Activated naive CD4-positive, alpha-beta T cell treated with Interleukin-2 at 50 U/mL for 16 hours (primary cell): ENCODE measurements at places on chromosomes 11 and 22.

- DNase-seq: no peak
Observed at GRCh38 chr22:43555561-43556515, 144.0 kb downstream of the MPPED1 start.

- DNase-seq: peak; percentile 22
Observed at GRCh38 chr11:62108017-62108750, 15.6 kb upstream of the INCENP start.

DNA sequence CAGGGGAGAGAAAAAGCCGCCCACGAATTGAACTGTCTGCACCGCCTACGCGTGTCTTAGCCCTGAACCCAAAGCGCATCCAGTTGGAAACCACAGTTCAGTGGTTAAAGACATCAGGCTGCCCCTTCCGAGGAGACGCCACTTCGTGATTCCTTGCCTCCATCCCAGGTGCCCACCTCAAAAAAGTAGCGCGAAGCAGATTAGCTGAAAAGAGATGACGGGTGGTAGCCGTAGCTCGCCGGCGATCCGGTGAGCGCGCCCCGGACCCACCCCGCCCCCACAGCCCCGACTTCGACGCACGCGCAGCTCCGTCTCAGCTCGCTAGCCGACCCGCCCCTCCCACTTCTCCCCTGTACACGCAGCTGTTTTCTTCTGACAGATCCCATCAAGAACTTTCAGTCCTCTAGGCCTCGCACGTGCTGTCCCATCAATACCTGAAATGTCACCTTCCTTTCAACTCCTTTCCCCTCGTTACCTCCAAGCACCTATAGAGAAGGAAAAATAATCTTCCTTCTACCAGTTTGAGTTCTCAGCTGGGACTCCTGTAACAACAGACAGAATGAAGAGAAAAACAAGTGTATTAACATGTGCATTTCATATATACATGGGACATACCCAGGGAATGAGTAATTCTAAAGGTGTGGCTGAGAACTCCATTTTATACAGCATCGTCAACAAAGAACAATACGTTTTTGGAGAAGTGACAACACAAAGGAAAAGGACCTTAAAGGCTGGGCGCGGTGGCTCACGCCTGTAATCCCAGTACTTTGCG, 49.5 kb downstream of the OR4D9 start:
- peak; percentile 80 for DNase-seq

- DNase-seq: no peak
Observed at GRCh38 chr22:47315862-47316419, 553.5 kb downstream of the TBC1D22A start.

DNA sequence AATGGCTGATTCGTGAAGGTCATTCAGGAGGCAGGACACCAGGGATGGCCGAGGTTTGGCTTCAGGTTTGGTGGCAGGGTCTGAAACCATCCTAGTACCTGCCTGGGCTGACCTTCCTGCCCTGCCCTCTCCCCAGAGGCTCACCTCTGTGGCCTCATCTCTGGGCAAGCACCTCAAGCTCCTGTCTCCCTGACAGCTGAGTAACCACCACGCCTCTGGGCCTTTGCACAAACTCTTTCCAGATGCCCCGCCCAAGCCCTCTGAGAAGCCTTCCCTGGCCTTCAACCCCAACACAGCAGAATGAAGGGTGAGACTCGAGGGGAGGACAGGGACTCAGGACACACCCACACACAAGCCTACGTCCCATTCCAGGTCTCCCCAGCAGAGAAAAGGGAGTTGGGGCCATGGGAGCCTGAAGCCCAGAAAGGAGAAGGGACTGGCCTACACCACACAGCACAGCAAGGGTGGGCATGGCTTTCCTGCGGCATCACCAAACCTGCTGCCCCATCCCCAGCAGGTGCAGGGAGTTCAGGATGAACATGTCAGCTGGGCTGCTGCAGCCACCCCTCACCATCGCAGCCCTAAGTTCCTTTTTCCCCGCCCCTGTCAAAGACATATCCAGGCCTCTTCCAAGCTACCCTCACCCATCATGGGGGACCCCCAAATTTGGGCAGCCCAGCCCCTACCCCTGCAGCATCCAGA, 2.4 kb downstream of the SHISA8 start:
- no peak for DNase-seq

GRCh38 chr11:65059959-65060824, 1.8 kb upstream of the NAALADL1 start:
- no peak for DNase-seq

GRCh38 chr11:66684635-66685034, 6.9 kb upstream of the RBM4B start:
- DNase-seq: no peak

- DNase-seq: no peak
Observed at GRCh38 chr11:128467041-128467440, 120.3 kb downstream of the ETS1 start.

GRCh38 chr11:65808744-65809341, 22.0 kb downstream of the OVOL1 start:
- DNase-seq: no peak

GRCh38 chr11:124841201-124841600, 24.0 kb upstream of the ROBO3 start:
- no peak for DNase-seq

- no peak for DNase-seq
Observed at GRCh38 chr22:28268171-28268570, 349.1 kb upstream of the PITPNB start.

- DNase-seq: no peak
Observed at GRCh38 chr22:44407171-44407986, 90.7 kb downstream of the RTL6 start.

- DNase-seq: no peak
Observed at GRCh38 chr11:128480066-128480465, 107.3 kb downstream of the ETS1 start.

DNA sequence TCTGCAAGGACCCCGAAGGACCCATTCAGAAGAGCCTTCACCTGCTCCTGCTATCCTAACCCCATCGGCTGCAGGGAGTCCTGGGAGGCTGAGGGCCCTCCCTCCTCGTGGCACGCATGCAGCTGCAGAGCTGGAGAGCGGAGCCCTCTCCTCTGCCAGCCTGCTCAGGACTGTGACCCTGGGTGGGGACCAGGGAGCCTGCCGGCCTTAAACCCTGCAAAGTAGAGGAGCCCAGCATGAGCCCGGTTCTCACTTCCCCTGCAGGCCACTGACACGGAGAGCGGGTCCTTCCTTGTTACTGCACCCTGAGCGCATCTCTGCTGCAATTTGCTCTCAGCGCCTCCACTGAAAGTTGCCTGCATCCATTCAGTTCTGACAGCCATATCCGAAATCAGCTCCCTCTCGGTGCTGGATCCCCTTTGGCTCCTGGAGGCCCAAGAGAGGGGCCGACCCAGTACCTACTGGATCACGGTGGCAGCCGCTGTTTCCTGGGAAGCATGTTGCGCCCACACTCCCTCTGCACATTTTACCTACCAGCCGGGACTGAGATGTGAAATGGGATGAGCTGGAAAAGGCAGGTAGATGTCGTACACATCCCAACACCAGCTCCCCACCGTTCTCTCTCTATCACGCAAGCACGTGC, 312.1 kb downstream of the NTM start:
- no peak for DNase-seq

- no peak for DNase-seq
Observed at GRCh38 chr11:18324381-18324780, 2.0 kb downstream of the GTF2H1 start.

DNA sequence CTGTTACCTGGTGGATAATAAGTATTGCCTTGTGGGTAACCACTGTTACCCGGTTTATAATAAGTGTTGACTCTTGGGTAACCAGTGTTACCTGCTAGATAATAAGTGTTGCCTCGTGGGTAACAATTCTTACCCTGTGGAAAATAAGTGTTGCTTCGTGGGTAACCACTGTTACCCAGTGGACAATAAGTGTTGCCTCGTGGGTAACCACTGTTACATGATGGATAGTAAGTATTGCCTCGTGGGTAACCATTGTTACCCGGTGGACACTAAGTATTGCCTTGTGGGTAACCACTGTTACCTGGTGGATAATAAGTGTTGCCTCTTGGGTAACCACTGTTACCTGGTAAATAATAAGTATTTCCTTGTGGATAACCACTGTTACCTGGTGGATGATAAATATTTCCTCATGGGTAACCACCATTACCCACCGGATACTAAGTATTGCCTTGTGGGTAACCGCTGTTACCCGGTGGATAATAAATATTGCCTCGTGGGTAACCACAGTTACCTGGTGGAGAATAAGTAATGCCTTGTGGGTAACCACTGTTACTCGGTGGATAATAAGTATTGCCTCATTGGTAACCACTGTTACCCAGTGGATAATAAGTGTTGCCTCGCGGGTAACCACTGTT, 8.7 kb upstream of the NXPE4 start:
- DNase-seq: no peak

GRCh38 chr11:61685617-61685967, 5.4 kb downstream of the DAGLA start:
- peak; percentile 23 for DNase-seq

DNA sequence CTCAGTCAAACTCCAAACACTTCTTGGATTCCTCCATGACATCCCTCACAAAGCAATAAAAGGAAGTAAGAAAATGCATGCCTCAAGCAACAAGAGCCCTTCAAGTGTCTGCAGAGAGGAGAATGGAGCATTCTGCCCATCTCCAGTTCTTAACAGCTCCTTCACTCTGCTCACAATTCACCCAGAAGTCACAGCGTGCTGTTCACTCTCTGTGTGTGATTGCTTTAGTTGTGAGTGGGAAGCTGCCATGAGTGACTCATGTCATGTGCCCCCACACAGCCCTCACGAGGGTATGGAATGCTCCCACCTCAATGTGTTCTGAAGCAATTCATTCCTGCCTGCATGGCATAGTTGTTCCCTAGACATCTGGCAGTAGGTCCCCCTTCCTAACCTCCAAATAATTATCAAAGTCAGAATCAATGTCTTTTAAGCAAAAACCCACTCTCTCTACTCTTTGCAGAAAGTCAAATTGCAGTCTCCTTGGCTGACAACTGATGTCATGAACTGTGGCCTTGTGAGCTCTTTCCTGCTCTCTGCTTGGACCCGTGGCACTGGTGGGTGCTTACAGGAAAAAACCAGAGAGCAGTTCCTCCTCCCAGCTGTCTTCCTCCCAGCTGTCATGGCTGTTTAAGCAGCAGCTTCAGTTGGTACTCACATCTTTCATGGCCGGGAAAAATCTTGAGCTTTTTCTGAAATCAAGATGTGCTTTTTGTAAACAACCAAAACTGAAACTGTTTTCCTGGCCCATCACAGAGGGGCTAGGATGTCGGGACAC, 112.1 kb upstream of the SPON1 start:
- no peak for DNase-seq

DNA sequence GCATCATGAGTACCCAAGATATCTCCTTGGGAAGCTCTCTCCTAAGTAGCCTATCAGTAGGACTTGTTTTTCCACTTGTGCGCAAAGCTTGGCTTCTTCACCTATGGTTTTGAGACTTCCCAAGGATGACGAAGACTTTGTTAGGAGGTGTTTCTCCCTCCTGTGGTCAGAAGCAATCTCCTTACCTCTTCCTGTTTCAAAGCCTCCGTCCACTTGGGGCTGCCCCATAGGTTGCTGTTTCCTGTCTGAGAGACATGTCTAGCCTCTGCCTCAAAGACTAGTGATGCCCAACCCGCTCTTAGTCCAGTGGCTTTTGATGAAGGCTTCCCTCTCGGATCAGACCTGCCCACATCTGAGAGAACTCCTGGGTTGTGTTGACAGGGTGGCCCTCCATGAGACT, 92.9 kb downstream of the TRAF6 start:
- DNase-seq: no peak

DNA sequence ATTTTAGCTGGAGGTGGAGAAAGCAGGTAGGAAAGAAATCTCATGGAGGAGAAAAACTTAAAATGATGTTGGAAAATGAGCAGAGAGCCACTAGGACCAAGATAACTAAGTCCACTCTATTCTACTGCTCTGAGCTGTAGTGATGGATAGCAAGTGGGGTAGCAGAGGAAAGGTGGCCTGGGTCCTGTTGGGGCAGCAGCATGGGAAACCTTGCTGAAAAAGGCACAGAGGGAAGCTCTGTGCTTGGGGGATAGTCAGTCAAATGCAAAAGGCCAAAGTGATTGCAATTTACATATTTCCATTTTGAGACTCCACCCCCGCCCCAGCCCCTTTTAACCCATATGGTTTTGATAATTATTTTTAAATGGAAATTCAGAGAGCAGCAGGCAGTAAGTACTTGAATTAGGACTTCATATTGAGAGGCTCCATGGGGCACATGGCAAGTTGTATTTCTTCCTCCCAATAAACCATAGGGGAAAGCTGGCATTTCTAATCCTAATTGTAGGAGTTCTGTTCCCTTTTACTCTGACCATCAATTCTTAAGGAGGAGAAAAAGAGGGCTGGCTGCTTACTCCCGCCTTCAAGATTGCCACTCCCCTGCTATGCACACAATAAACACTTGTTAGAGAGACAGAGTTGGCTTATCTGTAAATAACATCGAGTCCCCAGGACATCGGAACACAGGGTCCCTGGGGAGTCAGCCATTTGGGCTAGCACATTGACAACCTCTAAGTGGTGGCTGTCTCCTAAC, 1341.5 kb upstream of the TENM4 start:
- DNase-seq: no peak

DNA sequence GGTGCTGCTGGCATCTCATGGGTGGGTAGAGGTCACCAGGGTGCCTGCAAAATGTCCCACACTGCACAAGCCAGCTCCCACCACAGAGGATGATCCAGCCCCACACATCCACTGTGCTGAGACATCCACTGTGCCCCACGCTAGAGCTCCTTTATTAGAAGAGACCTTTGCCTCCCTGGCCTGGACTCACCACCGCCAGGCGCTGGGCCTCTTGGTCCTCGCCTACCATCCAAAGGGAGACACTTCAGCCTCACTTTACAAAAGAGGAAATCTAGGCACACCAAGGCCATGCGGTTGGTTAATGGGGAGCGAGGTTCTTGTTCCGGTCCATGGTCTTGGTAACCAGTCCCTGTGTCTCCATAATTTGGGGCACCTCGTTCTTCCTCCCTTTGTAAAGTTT, 3.4 kb upstream of the ANO1 start:
- DNase-seq: no peak

GRCh38 chr11:13140873-13141655, 131.9 kb downstream of the RASSF10 start:
- no peak for DNase-seq

DNA sequence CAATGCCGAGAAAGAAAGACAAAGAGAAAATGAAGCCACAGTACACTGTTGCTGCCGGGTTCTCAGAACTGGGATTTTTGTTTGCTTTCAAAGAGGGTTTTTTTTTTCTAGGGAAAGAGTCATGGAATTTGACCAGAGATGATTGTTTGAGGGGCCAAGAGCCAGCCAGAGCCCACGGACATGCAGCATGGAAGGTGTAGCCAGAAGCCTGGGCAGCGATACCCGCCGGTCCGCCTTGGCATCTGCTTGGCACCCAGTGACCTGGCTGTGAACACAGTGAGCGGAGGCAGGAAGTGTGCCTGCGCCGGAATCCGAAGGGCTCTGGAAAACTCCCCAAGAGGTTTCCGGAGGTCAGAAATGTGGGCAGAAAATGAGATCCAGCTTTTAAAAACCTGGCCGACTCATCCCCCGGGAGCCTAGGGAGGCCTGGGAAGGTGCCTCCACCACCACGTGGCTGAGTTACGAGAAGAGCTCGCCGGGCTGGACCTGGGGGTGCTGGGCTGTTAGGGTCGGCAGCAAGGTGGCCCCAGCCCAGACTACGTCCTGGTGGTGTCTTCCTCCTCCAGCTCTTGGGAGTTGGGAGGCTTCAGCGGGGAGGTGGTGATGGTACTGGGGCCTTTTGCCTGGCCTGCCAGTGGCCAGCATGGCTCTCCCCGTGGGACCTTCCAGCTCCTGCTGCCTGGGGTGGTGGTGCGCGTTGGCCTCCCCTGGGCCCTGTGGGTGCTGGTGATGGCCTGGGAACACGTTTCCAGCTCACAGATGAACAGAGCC, 61.6 kb upstream of the PPARA start:
- DNase-seq: no peak

GRCh38 chr11:3803726-3804495, 4.4 kb upstream of the PGAP2 start:
- no peak for DNase-seq

GRCh38 chr11:44936525-44936924, 14.2 kb downstream of the TP53I11 start:
- peak; percentile 84 for DNase-seq
